ENCODE measurements at places on chromosomes 12 and 14.

DNA sequence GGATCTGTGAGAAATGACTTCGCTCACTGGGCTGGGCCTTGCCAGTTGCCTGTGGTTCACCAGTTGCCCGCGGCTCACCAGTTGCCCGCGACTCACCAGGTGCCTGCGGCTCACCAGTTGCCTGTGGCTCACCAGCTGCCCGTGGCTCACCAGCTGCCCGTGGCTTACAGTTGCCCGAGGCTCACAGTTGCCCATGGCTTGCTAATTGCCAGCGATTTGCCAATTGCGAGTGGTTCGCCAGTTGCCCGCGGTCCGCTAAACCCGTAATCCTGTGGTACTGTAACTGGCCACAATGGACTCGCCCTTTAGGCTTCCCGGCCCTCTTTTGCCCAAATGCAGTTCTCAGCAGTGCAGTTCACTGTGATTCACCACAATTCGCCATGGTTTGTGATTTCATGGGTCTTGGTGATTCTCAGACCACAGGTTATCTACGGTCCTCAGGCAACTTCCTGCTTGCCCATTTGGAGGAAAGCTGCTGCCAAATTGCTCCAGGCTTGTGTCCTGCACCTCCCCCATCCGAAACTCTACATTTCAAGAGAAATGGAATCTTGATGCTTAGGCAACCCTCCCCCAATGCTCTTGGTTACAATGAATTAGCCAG, 15.0 kb upstream of the MEG3 start:
- peak; percentile 14 for DNase-seq

- DNase-seq, result peak; percentile 21
Observed at GRCh38 chr12:55043542-55043941, 23.8 kb downstream of the NEUROD4 start.

DNA sequence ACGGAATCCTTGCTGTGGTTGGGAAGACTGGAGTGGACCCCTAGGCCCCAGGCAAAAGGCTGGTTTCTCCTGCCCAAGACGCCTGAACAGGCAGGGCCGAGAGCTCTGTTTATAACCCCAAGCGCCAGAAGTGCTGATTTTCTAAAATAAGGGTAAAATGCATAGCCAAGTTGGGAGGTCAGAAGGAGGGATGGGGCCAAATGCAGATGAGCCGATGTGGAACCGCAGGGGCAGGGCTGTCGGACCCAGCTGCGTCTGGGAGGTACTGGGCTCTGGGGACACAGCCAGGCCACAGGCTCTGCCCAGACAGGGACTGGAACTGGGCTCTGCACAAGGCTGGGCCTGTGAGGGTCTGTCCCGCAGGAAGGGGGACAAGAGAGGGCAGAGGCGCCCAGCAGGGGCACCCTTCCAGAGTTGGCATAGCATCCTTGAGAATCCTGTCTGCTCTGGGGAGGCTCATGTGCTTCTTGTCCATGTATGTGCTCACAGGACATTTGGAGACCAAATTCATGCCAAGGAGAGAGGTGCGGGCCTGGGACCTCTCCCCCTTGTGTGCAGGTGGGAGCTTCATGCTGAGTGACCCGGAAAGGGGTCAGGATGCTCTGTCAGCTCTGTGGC, 49.1 kb downstream of the JAG2 start:
- no peak for DNase-seq

DNA sequence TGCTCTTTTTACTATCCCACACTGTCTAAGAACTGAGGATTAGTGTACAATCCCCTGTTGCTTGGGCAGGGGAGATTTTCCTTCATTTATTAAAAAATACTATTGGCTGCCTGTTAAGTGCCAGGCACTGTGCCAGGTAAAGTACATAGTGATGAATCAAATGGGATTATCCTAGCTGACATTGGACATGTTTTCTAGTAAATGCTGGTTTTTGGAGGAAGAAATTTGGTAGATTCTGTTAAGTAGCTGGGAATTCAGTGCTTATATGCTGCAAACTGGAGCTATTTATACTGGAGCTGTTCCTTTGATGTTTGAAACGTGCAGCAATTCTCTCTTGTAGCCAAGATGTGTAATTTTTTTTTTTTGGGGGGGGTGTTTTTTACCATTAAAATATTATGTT, 299.6 kb downstream of the EMP1 start:
- no peak for DNase-seq

DNA sequence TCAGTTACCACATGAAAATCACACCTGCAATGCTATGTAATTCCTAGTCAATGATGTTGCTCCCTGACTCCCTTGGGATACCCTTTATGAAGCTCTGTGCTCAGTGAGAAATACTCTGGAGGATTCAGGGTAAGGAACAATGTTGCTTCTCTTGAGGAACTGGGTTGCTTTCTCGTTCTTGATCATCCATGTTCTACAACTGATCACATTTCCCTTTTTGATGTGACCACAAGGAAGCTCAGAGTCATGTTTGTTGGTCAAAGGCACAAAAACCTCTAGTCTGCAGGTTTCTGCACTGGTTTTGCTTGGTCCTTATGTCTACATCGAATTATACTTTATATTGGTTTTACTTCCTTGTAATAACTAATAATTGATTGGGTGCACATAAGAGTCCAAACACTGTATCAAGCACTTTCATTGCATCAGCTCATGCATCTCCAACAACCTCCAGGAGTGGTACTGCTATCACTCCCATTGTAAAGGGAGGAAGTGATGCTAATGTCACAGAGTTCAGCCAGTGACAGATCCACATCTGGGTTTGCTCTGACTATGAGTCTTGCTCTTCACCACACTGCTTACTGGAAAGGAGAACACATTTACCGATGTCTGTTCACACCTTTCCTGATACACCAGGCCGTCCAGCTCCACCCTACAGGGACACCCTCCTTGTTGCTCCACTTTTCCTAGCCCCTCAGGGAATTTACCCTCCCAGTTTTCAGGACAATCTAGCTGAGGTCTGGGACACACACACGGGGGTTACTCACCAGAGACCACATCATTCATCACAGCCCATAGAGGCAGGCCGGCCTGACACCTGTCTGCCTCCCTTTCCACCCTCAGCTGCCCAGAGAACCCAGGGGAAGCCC, 41.0 kb downstream of the CMKLR1 start:
- DNase-seq, result no peak

DNA sequence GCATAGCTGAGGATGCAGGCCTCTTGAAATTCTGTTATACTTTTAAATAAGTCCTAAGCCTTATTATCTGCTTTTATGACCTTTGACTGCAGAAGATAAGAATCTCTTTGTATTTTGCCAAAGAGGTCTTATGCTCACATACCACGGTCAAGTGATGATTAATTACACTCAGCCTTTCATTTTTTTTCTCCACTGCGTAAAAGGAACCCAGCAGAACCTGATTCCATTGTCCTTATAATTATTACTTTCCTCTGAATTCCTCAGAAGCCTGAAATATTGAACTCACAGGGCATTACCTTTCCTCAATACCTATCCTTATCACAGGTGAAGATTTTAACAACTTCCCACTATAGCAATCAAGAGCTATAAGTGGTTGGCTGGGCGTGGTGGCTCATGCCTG, 498.7 kb upstream of the RPL10L start:
- DNase-seq, result no peak

DNA sequence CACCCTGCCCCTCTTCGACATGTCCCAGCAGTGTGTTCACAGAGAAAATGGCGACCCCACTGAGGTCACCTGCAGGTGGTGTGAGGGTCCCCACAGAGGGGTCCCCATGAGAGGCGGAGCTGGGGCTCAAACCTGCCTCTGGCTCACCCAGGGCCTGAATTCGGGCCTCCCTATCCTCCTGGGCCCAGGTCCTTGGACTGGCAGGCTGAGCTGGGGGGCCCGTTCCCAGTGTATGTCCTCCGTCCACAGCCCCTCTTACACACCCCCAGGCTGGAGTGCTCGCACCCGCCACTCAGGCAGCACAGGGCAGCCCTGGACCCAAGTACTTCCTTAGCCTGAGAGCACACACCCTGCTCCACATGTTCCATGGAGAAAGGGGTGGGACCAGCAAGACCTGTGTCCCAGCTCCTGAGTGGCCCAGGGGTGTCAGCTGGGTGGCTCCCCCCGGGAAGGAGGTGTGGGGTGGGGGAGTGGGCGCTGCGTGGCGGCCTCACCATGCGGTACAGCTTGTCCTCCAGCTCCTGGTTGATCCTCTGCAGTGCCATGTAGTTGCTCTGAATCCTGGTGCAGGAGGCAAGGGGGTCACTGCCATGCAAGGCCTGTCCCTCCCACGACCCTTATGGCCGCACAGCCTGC, 42.6 kb downstream of the BEGAIN start:
- no peak for DNase-seq

DNA sequence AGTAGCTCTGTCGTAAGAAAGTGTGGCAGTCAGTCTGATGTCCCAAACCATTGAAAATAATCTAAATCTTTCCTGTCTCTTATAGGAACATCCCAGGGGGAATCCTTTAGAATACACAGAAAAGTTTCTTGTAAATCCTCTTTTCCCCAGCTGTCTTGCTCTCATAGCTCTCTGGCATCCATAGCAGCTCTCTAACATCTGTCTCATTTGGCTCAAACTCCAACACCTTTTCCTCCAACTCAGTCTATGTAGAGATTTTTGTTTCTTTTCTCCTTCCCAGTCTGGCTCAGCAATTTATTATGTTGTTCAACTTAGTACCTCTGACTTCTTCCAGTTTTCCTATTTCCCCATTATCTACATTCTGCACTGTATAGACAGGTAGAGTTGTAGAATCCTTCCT, 84.4 kb upstream of the NEDD1 start:
- no peak for DNase-seq

DNA sequence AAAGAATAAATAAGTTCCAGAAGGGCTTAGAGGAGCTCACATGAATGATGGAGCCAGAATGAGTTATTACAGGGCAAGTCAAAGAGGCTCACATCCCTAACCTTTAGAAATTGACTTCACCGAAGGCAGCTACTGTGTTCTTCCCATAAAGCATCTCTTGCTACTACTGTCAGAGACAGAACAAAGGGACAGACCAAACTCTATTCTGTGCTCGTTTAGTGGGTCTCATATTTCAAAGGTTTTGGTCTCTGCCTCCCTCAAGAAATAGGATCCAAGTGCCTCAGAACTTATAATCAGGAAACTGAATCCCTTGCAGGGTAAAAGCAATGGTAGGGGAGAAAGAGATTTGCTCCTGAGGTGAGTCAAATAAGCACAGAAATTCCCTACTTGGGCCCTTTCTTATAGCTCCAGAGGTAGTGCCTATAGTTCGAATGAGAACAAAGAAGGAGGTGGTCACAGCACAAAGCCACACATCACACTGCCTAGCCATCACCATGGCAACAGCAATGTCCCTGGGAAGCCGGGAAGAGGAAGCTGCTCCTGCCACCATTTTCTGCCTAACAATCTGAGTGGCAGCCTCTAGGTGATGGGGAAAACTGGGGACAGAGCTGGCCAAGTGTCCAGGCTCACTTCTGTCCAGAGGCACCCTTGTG, 294.9 kb downstream of the FOXN3 start:
- peak; percentile 44 for DNase-seq

- no peak for DNase-seq
Observed at GRCh38 chr12:104480012-104480411, 23.3 kb downstream of the CHST11 start.

GRCh38 chr14:63707216-63707615, 20.6 kb downstream of the SGPP1 start:
- no peak for DNase-seq

GRCh38 chr14:24057867-24058259, 6.1 kb downstream of the CARMIL3 start:
- DNase-seq, result no peak

DNA sequence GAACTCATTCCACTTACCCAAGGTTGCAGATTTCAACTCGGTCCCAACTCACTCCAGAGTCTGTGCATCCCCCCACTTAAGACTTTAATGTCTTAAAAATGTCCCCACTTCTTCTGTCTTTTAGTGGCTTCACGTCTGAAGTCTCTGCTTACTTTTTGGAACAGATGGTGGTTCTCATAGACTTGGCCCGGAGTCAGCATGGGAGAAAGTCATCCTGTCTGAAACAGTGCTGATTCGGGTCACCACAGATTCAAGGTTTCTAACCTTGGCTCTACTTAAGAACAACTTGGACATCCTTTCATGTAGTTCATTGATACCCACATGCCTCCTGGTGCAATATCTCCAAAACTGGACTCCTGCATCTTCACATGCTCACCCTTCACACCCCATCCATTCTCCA, 26.0 kb downstream of the CHST11 start:
- no peak for DNase-seq

GRCh38 chr12:50404307-50404706, 3.6 kb downstream of the LARP4 start:
- no peak for DNase-seq

DNA sequence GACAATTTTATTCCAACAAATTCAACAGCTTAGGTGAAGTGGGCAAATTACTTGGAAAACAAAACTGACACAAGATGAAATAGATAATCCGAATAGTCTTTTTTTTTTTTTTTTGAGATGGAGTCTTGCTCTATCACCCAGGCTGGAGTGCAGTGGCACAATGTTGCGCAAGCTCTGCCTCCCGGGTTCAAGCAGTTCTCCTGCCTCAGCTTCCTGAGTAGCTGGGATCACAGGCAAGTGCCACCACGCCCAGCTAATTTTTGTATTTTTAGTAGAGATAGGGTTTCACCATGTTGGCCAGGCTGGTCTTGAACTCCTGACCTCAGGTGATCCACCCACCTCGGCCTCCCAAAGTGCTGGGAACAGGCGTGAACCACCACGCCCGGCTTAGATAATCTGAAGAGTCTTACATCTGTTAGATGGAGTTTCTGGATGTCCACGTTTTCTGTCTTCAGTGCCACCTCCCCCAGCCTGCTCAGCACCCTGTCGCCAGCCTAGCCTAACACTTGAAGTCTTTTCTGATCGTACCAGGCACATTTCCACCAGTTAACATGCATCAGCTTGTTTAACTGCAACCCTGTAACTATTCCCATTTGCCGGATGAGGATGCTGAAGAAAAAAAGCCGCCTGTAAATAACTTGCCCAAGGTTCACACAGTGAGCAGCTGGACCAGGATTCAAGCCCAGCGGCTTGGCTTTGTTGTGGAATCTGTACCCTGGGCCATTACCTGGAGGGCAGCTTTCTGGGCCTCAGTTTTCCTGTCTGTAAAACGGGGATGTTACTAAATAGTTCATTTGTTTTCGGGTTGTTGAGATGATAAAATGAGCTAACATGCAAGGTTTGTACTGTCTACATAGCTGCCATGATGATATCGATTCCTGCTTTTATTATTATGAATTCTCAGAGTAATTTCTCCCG, 26.4 kb downstream of the FBRSL1 start:
- DNase-seq, result no peak

DNA sequence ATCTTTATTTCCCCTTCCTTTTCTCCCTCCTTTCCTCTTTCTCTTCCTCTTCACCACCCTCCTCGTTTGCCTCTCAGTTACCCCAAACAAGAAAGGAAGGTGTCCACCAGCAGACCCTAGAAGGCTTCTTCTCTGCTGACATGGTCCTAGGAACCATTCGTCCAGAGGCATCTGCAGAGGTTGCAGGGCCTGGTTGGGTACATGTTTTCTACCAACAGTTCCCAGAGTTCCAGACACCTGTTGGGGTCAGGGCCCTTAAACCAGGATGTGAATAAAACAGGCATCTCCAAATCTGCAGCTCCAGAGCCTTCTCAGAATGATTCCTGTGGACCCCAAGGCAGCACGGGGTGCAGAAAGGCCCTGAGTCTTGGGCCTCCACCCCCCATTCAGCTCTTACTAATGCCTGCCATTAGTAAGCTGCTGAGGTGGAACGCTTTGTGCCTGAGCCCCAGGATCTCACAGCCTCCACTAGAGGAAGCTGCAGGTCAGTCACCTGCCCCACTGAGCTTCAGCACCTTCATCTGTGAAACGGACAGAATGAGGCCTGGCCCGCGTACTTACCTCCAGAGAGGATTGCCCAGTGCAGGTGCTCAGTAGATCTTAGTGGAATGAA, 130.4 kb downstream of the DICER1 start:
- no peak for DNase-seq

Data from KBM-7 (cell line).